CD4-positive, alpha-beta T cell (primary cell): ENCODE measurements at places on chromosomes 2 and 18. TPM values are rescaled to one million over a fixed set of nuclear protein-coding genes. Genes with fewer than 3 reads are reported as not detected.

The ATP6V1C2 gene
- not detected for total RNA-seq

The TCF23 gene
- total RNA-seq, result not detected

- no peak for DNase-seq
Measured at GRCh38 chr2:224479826-224480225, 77.9 kb upstream of the FAM124B start.

DNA sequence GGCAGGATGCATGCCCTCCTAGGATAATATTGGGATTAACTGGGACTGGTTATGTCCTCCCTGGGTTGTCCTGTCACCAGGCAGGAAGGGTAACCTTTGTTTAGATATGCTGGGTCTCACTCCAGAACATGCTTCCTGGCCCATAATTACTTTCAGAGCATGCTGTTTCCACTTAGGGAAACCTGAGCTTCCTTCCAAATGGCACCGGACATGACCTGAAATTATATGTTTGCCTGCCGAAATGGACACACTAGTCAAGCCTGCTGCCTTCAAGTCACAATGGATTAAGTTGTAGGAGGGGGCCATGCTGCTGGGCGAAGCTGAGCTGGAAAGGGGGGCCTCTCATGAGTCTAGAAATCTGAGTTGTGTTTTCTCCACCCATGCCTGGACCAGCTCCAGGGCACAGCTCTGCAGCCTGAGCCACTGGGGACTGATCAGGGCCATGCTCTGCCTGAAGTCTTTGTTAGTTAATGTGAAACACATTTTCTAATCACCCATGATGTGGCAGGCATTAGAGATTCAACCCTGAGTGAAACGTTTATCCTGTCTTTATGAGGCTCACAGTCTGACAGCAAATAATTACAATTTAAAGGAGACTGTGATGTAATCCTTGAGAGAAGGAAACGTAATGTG lies 273.3 kb downstream of the TNS1 start:
- DNase-seq, result no peak

DNA sequence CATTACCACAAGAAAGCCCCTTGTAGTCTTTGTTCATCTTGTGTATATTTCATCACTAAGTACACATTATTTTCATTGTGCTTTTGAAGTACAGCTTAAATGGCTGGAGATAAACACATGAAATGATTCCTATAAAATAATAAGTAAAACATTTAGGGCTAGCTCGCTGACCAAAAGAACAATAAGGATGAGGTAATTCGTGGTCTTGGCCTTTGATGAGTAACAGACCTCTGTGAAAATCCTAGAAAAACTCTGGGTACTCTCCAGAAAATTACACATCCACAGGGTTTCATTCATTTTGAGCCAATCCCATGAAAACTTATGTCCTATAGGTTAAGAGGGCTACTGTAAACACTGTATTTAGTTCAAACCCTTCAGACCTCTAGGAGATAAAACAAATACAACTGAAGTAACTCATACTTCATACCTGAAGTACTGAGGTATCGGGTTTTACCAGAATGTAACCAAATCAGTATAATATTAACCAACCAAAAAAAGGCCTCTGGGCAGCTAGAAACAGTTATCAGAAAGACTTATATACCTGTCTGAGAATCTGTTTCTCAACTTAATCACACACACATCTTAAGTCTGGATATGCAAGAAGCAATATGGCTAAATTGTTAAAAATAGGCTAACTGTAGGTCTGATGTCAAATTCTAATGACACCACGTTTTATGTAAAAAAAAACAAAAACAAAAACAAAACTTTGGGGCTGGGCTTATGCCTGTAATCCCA lies 31.0 kb downstream of the CFAP36 start:
- no peak for DNase-seq

DNA sequence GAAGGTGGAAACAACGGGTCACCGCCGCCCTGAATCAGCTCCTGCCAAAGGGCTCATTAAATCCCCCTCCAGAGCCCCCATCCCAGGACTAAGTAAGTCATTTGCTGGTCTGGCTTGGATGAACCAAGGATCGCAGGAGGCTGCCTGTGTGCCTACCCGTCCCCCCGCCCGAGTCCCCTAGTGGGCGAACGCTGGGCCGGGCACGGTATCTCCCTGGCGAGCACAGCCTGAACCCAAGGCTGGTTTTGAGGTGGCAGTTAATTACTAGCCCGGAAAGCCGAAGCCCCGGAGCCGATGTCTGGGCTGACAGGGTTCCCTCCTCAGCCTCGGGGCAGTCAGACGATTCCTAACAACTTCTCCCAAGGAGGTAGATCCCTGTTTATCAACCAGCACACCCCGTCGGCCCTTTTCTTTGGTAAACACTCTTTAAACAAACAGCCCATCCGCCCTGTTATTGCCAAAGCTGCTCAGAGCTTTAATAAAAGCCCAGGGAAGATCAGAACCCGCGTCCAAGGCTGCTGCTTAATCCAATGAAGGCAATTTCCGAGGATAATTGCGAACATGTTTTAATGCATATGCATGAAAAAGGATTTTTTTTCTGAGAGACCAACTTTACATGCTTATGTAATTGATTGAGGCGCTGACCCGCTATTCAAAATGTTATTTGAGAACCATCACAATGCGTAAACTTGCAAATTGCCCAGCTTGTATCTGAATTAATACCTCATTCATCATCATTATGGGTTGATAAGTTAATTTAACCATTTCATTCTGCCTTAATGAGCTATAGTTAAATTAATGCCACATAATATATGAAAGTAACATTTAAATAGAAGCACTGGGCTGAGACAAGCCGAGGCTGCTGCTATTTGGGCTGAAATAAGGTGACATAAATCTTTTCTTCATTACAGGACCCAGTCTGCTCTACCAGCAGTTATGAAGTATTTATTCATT lies 10.5 kb downstream of the EVX2 start:
- DNase-seq, result no peak

DNA sequence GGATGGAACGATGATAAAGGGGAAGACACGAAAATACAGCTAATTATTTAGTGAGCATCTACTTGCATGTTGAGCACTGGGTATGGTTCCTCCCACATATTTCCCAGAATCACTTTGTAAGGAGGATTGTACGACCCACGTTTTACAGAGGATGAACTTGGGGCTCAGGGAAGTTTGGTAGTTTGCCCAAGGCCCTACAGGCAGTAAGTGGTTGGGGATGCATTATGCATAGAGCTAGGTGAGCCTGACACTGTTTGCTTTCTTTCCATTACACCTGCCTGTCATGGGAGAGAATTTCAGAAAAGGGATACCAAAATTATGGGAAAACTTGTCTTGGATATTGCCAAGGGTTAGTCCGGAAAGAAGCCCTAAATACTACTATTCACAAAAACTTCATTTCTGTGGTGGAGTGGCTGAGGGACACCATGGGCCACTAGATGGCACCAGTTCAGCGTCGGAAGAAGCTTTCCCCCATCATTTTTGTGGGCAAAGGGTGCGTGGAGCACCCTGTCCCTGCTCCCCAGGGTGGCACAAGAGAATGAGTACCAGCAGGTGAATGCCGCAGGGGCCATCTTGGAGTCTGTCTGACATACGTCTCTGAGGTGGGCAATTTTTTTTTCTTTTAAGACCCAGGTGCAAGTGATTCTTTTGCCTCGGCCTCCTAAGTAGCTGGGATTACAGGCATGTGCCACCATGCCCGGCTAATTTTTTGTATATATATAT lies 23.5 kb upstream of the C18orf32 start:
- DNase-seq, result peak; percentile 37

DNA sequence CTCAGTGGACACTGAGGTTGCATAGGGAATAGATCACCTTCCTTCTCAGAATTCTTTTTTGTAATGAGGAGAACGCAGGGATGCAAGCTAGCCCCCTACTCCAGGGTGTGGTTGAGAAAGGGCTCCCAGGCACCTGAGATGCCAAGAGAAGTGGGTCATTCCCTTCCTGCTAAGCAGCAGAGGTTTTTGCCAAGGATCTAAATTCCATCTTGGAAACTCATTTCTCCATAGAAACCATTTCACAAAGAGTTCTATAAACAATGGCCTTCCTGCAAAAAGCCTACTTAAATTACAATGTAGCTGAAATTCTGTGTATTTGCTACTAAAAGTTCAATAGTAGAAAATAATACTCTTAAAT lies 3.7 kb upstream of the PPP3R1 start:
- DNase-seq, result no peak

The SMYD1 gene
- total RNA-seq, result not detected

DNA sequence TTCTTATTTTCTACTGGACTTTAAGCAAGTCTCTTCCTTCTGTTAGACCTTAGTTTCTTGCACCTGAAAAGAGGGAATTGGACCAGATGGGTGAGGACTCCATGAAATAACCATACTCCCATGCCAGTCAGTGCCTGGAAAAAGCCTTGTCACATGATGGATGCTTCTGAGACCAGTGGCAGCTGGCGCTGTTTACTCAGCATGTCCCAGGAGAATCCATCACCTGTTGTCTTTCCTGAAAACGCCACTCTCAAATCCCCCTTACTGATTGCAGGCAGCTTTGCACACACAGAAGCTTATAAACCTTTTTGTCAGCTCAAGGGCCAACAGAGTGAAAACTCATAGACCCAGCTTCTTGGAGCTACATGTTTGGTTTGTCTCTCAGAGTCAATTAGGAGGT lies 117.6 kb downstream of the POLE4 start:
- DNase-seq, result no peak

- no peak for DNase-seq
Measured at GRCh38 chr2:172333235-172333977, 94.0 kb upstream of the ITGA6 start.

DNA sequence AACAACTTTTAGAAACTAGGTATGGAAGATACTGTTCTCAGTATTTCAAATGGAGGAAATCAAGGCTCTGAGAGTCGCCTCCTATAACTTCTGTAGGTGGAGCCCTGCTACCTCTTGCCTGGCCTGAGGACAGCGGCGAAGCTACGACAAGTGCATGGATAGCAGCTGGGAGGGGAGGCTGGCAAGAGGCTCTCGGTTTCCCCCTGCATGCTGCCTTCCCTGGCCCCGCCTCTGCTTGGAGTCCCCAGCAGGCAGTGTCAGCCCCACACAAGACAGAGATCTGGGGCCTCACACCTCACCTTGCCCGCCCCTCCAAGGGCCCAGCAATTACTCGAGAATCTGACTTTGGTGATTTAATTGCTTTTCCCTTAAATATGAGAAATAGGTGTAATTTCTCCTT lies 107.6 kb upstream of the POU3F3 start:
- no peak for DNase-seq

- no peak for DNase-seq
Measured at GRCh38 chr18:75742516-75742915, 315.0 kb upstream of the SMIM21 start.

DNA sequence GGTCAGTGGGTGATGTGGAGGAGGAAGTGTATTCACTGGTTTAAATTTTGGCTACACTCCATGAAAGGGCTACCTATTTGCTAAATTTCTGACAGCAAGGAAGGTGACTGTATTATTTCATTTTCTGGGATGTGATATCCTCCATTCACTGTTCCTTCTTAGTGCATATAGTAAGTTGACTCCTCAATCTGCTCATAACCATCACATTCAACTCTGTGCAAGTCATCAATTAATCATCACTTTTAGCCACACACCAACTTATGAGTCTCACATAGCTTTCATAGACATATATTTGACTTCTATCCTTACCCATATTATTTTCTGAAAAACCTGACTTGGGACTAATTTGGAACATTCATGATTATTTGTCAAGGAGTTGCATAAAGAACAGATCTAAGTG lies 16.9 kb downstream of the KLHL41 start:
- DNase-seq, result no peak

GRCh38 chr18:44967599-44967998 lies 286.9 kb downstream of the SETBP1 start:
- DNase-seq, result no peak

The MARCO gene
- 0.22 TPM for total RNA-seq

- peak; percentile 2 for DNase-seq
Measured at GRCh38 chr2:168626096-168626495, 170.0 kb downstream of the CERS6 start.

The GREB1L gene
- total RNA-seq, result not detected

DNA sequence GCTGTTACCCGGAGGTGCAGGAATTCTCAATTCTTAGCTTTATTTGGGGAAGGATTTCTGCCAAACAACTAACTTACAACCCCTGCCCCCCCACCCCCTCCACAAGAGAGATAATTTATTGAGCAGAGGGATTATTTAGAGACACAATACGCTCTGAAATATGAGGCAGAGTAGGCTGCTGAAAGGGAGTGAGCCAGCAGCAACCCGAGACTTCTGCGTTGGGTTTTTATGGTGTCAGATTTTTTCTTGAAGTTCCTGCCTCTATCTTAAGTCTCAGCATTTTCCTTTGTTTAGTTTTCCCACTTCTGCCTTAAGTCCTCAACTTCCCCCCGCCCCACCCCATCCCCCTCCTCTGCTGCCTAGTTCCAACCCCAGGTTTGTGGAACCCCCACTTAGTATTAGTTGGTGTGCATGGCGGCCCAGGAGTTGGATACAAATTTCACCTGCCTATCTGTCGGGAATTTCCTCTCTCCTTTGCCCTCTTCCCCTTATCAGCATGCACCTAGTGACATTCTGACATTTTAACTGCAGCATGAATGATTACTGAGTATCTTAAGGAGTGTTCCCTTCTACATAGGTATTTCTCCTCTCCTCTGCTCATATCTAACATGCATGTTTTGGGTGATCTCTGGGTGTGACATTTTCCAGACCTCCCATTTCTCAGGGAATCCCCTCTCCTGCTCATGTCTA lies 1635.9 kb upstream of the LRRTM1 start:
- DNase-seq, result no peak

DNA sequence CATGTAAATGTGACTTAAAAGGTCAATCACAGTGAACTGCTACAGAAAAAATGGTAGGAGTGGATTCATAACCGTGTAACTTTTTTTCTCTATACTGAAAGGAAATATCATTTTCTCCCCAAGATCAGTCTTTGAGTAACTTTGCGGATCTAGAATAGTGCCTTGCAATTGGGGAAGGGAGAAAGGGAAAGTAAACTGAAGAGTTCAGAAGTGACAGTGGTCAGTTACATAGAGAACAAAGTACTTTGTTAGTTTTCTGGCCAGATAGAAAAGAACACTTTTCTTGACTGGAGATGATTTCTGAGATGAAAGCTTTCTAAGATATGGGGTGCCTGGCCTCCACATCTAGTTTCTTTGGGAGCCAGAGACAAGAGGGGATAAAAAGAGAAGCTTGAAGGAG lies 26.6 kb downstream of the PARD3B start:
- no peak for DNase-seq

DNA sequence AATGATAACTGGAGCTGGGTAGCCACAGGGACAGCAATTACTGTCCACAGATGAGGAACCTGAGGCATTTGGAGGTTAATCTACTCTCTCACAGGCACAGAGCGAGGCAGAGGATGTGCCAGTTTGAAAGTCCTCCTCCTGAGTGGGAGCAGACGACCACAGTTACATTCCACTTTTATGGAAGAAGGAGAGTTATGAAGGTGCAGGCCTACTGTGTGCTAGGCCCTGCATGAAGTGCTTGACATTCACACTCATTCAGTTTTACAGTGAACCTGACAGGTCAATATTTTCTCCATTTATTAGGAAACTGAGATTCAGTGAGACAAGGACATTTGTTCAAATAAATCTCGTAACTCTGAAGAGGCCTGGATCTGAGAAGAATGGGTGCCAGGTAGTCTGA lies 142.0 kb downstream of the TDRD15 start:
- no peak for DNase-seq

The SCN1A gene
- total RNA-seq, result not detected

The GNAL gene
- total RNA-seq, result 0.19 TPM

- no peak for DNase-seq
Measured at GRCh38 chr2:170969030-170969429, 40.0 kb downstream of the GORASP2 start.
